ENCODE measurements at places on chromosomes 2 and 18.

DNA sequence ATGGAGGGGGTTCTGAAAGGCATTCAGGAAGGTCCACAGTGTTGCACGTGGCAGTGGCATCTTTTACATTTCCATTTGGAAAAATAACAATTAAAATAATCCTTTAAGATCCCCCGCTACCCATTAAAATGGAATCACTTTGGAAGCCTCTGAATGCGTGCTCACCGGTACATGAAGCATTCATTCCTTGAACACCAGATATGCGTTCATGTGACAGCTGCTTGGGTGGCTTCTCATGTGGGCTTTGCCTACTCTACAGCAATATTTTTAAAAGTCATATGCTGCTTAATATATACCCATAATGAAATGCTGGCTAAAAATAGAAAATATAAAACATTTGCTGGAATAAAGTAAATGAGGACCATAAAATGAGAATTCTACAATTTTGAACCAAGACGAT lies 14.4 kb upstream of the HAAO start:
- no peak for DNase-seq

DNA sequence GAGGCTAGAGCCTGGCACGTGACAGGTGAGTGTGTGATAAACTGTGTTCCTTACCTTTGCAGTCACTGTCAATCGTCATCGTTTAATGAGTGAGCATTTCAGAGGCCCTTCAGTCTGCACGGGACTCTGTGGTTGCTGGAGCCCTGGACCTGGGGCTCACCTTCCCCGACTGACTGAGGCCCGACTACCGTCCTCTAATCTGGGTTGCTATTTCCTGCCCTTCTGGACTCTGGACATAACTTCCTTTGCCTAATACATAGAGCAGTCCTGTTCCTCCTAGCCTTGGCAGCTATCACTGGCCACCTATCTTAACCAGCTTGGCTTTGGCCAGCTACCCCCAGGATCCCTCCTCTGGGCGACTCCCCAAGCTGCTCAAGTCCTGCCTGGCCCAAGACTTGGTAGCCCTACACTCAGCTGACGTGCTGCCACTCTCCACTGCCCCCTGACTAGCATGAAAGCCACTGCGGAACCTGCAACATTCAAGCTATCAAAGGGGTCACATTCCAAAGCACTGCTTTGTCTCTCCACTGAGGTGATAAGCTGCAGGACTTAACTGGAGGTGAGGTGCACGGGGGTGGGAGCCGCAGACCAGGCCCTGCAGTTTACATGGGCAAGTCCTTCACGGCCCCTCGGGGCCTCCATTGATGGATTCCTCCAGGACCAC lies 11.1 kb upstream of the RAB17 start:
- DNase-seq = no peak

GRCh38 chr18:13577781-13578180 lies 148.6 kb downstream of the FAM210A start:
- DNase-seq = no peak

DNA sequence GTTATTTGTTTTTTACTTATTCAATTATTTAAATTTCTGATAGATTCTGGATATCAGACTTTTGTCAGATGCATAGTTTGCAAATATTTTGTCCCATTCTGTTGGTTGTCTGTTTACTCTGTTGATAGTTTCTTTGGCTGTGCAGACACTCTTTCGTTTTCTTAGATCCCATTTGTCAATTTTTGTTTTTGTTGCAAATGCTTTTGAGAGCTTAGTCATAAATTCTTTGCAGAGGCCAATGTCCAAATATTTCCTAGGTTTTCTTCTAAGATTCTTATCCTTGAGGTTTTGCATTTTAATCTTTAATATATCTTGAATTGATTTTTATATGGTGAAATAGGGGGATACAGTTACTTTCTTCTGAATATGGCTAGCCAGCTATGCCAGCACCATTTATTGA lies 112.7 kb upstream of the SESTD1 start:
- DNase-seq = no peak

DNA sequence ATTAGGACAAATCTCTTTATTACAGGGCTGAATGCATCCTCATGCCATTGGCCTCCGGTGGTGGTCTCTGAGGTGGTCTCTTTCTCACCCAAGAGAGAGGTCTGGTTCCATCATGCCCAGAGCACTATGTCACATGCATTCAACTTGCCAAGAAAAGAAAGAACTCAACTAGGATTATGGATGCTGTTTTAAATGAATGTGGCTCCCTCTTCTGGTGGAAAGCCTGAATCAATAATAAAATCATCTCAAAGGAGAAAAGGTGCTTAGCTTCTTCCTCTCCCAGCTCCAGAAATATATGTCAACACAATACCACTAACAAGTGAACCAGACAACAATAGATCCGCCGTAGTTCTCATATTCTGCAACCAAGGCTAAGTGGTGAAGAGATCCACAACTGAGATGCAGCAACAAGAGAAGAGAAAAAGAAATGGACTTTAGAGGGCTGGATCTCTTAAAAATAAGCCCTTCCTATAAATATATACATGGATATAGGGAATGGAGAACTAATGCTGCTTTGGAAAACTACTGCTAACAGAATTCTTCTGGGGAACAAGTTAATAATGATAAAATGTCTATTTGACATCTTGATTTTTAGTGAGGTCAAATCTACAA lies 396.8 kb downstream of the NCKAP5 start:
- DNase-seq = no peak

DNA sequence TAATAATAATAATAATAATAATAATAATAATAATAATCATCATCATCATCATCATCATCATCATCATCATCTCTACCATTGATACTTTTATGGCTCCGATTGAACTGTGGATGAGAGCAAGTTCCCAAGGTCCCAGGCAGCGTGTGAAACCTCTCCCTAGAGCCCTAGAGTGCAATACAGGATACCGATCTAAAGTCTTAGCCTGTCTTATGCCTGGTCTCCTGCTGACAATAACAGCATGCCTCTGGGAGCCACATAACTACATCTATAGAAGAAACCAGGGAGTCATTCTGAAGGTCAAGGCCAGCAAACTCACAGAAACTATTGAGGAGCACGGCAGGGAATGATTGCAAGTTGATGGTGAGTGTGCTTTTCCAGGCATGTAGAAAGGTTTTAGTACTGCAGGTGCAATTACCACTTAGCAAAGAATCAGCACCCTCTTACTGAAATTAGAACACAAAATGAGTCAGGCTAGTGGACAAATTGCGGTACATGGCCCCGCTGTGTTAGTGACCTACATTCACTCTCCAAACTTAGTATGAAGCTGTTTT lies 457.2 kb upstream of the CDH20 start:
- no peak for DNase-seq

DNA sequence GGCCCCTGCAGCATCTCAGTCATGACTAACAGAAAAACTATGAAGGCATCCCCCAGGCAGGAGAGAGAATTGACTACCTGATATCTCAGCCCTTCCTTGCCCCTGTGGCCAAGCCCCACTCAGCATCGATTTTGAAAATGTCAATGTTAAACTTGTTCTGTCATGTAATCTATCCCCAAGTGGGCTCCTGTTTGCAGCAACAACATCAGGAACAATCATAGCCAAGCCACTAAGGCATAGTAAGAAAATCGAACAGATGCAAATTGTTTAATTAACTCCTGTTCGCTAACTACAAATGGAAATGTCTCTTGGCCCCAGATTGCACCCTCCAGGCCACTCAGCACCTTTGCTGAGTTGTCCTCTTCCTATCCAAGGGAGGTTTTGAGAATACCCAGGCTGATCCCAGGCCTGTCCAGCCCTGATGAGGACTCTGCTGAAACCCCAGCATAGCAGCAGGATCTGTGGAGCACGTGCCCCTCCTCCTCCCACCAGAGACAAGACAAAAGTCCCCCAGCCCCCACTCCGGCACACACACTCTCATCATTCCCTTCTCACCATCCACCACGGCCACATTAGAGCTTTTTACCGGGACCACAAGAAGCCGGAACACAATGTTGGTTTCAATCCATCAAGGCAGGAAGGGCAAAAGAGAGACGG lies 150.1 kb downstream of the TNS1 start:
- DNase-seq = no peak

GRCh38 chr2:78979380-78980151 lies 45.9 kb upstream of the REG3G start:
- DNase-seq = no peak

GRCh38 chr2:150358468-150358807 lies 129.0 kb downstream of the RND3 start:
- DNase-seq = no peak

GRCh38 chr2:211609127-211609526 lies 929.5 kb downstream of the ERBB4 start:
- no peak for DNase-seq

DNA sequence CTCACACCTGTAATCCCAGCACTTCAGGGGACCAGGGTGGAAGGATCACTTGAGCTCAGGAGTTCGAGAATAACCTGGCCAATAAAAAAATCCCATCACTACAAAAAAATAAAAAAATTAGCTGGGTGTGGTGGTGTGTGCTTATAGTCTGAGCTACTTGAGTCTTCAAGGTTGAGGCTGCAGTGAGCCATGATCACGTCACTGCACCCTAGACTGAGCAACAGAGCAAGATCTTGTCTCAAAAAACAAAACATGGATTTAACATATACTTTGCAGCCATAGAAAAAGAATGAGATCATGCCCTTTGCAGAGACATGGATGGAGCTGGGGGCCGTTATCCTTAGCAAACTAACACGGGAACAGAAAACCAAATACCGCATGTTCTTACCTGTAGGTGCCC lies 22.2 kb downstream of the SH2D6 start:
- DNase-seq = no peak

DNA sequence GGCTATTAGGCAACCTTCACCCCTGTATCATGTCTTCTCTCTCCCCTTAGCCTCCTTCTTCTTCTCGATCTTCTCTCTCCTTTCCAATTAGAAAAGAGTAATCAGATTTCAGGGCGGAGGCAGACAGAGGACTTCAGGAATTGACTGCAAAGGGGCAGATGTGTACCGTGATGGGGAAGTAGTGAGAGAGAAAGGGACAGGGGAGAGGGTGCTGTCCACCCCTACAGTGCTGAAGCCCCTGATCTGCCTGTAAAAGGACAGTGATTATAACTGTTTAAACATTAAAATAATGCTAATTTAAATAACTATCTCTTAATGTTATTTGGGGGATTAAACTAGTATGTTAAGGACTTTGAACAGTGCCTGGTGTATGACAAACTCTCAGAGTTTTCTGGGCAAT lies 178.5 kb downstream of the ACTR3 start:
- DNase-seq = no peak

DNA sequence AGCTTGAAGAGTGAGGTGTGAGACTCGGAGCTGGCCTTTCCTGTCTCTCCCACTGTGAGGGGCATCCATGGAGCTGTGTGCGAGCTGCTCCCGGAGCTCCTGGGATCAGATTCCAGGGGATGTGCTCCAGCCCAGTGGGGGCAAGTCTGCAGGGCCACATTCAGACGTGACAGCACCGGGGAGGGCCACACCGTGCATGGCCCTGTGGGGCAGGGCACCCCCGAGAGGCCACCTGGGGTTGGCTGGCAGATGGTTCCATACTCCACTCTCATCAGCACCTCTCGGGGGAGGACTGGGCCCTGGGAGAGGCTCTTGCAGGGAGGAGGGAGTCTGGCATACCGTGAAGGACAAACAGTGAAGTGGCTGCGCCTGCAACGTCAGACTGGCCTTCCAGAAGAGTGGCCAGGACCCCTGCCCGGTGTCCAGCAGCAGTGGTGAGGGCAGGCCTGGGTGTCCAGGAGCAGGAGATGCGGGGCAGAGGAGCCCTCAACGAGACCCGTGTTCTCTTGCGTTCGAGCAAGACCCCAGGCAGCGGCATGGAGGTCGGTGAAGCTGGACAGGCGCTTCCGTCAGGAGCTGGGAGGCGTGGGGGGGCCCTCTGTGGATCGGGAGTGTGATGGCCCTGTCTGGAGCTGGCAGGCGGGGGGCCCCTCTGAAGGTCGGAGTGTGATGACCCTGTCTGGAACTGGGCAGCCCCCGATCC lies 84.3 kb downstream of the ASB1 start:
- DNase-seq = no peak

DNA sequence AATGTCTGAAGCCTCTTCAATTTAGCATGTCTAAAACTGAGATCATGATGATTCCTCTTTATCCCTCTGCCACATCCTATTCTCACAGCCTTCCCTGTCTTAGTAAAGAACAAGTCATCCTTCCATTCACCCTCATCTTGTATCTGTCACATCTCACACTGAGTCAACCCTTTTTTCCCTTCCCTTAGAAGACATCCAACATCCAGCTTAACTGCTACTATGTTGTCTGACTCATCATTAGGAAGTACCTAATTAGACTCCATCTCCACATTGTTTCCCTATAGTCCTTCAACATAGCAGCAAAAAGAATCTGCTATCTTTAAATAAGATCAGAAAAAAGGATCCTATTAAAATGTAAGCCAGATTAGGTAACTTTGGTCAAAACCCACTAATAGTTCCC lies 85.2 kb upstream of the GRB14 start:
- no peak for DNase-seq

DNA sequence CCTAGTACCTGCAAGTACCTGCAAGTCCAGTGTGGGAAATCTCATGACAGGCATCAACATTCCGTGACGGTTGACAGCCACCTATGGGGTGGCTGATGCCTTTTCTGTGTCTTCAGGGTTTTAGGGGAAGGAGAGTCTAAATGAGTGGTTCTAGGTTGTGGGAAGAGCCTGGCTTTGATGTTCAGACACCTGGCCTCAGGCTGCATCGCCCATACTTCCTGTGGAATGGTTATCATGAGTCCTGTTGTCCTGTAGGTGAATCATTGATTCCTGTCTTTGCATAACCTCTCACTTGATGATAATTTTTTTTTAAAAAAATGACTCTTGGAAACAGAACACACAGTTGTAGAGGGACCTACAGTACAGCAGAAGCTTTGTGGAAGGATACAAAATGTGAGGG lies 108.9 kb downstream of the NEDD4L start:
- no peak for DNase-seq

DNA sequence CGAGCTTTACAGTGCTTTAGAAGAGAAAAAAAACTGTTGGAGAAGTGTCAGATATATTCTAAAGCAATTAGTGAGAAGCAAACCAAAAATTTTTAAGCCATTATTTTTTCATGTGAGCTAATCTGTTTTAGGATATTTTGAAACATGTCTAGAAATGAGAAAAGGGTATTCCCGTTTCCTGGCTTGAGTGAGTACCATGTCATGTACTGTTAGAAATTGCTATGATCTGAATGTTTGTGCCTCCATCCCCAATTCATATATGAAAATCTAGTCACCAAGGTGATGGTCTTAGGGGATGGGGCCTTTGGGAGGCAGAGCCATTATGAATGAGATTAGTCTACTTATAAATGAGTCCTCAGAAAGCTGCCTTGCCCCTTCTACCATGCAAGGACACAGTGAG lies 493.3 kb upstream of the GCFC2 start:
- DNase-seq = no peak

GRCh38 chr2:148048475-148049221 lies 27.8 kb downstream of the MBD5 start:
- no peak for DNase-seq

GRCh38 chr2:156532989-156533388 lies 96.8 kb downstream of the GPD2 start:
- DNase-seq = no peak

GRCh38 chr2:216283038-216283900 lies 89.0 kb downstream of the MARCHF4 start:
- DNase-seq = no peak
